ENCODE measurements at places on chromosomes 12 and 14.

DNA sequence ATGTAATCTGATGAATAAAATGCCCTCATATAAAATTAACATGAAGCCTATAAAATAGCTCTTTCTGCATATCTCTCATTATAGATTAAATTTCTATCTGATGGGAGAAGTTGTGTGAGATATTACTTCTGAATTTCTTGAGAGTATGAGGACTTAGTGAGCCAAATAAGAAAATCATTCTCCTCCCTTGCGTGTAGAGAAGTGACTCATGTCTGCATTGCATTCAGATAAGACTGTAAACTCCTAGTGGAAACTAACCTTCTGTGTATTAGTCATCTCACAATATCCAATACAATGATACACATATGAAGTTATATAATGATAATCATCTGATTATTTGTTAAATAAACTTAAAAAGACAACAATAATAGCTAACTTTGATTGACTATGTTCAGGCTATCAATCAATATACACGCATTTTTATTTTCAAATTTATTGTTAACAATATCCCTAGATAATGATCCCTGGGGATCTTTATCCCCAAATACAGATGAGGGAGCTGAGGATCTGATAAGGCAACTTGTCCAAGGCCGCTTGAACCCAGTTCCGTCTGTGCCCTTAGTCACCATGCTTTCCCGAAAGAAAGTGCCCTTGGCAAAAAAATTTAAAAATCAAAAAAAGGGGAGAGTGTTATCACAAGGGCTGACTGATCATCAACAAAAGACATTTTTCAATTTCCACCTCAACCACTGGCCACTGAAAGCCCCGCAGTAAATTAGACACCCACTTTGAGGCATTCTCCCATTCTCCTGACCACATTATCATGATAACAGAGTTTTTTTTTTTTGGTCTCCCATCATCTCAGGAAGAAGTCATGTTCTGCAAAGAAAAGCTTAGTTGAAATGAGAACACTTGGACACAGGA, 189.2 kb upstream of the RASSF8 start:
- DNase-seq = peak; percentile 80

GRCh38 chr12:11136075-11136474, 1.6 kb upstream of the TAS2R30 start:
- no peak for DNase-seq

GRCh38 chr12:81141217-81141616, 63.3 kb downstream of the ACSS3 start:
- no peak for DNase-seq

GRCh38 chr14:51087031-51087441, 7.9 kb downstream of the TRIM9 start:
- DNase-seq = no peak

DNA sequence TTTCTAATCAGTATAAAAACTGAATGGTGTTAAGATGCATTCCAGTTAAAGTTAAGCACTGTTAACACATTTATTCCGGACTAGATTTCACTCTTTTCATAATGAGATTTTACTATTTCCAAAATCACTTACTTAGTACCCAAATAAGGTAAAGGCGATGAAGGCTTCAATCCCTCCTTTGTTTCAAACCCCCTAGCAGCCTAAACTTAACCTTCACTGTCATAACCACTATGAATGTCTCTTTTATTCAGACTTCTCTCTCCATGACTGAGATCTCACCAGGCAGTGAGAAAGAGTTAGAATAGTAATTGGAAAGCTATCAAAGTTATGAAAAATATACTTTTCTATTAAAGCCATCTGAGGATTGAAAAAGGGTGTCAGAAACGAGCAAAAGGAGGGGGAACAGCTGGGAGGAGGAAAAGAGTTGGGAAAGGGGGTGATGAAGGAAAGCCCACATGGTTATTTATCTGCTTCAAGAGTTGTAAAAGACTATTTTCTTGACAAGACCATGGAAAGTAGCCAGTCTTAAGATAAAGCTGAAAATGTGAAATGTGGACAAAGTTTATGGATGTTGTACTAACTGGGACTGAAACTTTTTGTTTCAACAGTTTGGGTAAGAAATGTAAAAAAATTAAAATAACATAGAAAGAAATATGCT, 11.7 kb downstream of the EPS8 start:
- DNase-seq = peak; percentile 19

DNA sequence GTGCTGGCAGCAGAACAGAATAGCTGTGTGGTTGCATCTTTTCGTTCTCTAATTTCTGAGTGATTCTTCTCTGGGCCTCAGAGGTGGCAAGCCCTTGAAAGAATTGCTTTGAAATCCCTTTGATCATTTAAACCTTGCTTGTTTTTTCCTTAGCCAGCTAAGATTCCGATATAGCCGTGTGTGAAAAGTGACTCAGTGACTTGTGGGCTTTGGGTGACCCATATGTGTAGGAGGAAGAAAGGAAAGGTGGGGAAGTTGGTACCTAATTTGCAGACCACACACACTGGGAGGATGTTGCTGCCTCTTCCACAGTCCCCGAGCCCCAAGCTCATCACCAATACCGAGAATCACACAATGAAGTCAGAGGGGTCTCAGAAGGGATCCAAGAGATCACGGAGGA, 18.8 kb downstream of the SLC24A4 start:
- no peak for DNase-seq

DNA sequence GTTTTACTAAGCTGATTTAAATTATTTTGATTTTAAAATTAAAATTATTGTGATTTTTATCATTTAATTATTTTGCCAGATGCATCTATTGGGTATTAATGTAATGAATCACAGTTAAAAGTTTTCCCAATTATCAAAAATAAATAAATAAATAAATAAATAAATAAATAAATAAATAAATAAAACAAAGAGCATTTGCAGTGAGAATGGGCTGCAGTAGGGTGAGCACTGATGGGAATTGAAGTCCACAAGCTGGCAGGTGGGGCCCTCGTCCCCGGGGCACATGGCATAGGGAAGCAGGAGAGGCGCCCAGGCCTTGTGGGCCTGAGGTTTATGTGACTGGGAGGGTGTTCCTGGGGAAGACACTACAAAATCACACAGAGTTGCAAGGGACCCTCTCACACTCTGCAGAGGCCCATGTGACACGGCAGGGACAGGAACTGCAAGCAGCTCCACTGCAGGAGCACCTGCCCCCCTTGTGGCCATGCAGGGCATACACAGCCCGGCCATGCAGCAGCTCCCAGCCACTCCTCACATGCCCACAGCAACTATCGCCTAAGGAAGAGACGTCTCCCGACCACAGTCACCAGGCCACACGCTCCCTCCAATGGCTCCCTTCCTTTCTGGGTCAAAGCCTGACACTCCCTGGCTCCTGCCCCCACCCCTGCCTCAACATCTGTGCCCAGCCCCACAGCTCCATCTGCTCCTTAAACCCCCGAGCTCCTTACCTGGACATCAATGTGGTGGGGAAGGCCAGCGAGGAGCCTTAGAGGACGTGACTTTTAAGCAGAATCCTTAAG, 256.3 kb upstream of the SFSWAP start:
- peak; percentile 8 for DNase-seq

DNA sequence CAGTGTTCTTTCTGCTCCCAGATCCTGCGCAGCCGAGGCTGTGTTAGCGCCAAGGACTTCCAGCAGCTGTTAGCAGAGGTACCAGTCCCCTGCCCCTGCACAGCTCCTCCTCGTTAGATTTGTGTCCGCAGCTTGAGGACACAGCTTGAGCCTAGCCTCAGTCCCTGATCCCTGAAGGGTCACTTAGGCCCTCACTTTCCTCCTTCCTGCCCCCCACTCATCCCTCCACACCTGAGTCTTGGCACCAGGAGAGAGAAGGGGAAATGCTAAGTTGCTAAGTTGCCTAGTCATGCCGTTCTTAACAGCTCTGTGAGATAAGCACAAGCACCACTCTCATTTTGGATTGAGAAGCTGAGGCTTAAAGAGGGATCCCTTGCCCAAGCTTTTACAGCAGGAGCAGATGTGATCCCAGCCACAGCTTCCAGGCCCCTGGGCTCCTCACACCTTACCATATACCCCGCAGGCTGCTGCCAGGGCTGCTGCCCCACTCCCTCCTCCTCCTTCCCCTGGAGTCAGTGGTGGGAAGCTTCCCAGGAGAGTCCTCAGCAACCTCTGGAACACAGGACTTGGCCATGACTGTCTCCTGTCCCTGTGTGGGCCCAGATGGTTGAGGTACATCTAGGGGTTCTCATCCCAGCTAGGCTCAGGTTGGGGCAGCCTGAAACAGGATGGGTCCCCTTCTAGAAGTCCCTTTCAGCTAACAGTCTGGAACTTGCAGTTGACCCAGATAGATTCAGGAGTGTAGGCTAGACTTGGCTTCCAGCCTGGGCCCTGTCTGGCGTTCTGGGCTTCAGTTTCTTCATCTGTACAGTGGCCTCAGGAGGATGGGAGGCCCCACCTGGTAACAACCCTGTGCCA, 975 bp downstream of the OGFOD2 start:
- DNase-seq = no peak
